ENCODE measurements at places on chromosomes 2 and 18.

DNA sequence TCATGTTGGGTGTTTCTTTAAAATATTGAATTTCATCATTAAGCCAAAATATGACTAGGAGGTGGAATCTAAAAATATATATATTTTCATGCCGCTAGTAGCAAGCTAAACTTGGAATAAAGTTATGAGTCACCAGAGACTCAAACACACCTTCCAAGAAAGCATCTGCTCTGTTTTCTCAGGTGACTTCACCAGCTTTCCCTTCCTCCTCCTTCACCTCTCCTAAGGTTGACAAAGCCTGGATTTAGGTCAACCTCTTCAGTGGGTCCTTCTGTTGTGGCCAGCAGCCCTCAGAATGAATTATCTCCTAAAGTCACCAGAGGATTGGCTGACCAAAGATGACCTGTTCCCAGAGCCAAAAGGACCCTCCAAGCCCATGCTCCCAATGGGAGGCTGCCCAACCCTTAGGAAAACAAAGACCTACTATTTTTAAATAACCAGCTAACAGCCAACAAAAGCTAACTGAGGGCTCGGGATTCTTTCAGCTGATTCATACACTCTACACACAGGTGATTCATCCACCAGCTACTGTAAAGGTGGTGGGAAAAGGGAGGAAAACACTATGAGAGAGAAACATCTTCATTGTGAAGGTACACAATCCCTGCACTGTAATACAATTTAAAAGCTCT lies 113.9 kb downstream of the MYO5B start:
- DNase-seq, result no peak

GRCh38 chr2:38444247-38444646 lies 67.2 kb upstream of the ATL2 start:
- no peak for DNase-seq

- DNase-seq, result no peak
Observed at GRCh38 chr2:28979041-28979440, 2.1 kb upstream of the TOGARAM2 start.

GRCh38 chr18:31064130-31064529 lies 21.6 kb upstream of the DSC3 start:
- no peak for DNase-seq

- no peak for DNase-seq
Observed at GRCh38 chr18:76133873-76134272, 361.2 kb downstream of the ZNF516 start.

GRCh38 chr2:62845256-62845655 lies 139.7 kb downstream of the EHBP1 start:
- DNase-seq, result no peak

GRCh38 chr2:603427-603826 lies 73.8 kb downstream of the TMEM18 start:
- DNase-seq, result no peak

GRCh38 chr2:84631047-84631446 lies 114.7 kb downstream of the DNAH6 start:
- no peak for DNase-seq

- no peak for DNase-seq
Observed at GRCh38 chr2:235105821-235106359, 154.1 kb downstream of the SH3BP4 start.

GRCh38 chr2:198042189-198042588 lies 237.8 kb downstream of the PLCL1 start:
- no peak for DNase-seq

DNA sequence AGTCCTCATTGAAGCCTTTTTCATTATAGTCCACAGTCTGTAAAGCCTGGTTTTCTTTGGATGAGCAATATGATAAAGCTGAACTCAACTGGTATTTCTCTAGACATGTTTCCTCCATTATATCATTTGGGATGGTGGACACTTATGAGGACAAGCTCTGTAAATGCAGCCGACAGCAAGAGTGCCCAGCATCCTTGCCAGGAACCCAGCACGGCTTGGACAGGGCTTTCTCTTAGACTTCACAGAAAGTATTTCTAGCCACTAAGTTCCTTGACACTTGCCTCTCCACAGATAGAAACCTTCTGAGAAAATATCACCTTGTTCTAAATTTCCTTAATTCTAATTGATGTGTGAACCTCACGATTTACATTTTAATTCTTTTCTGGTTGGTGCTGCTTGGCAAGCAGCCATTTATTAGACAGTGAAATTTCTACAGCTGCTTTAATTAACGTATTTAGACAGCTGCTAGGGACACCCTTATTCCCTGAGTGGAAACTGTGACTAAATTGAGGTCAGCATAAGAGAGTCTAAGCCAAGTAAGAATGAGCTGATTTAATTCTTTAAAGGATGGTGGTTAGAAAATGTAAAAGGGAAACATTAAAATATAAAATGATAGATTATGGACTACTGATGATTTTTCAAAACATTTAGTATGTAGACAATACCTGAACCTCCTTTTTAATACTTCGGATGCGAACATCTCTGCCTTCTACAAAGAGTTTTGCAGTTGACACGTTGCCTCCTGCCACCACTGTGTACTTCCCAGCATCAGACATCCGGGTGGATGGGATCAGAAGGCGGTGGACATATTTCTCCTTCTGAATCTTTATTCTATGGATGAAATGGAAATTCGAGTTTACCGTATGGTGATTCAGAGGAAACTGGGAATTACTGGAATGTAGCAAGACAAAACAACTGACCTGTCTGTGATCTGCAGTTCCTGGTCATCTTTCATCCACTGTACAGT lies 39.8 kb downstream of the TTN start:
- DNase-seq, result no peak

GRCh38 chr2:45769854-45770576 lies 118.5 kb downstream of the PRKCE start:
- DNase-seq, result no peak

DNA sequence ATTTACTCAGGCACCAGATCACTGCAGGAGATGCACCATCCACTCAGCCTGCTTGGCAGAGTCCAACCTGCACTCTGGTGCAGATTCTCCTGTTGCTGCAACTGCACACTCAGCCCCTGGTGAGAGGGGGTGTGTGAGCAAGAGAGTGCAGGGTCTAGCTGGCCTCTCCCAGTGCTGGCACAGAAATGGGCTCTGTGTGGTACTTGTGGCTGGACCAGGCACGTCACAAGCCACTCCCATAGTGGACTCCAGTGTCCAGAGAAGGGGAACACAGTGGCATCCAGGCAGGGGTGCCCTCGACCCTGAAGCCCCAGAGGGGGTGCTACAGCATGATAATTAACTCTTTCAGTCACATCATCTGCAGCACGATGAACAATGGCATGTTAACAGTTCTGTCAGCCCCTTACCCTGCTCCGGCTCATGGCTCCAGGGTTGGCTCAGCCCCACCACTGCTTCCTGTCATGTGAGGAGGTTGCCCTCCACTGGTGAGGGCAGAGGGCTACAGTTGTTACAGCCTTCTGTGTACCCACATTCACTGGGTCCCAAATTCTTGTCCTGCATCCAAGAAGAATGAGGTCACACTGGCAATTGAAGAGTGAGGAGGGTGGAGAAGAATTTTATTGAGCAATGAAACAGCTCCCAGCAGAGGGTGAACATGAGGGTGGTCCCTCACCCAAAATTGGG lies 135.7 kb downstream of the EVA1A start:
- DNase-seq, result no peak

GRCh38 chr2:240441993-240442411 lies 6.5 kb downstream of the GPC1 start:
- no peak for DNase-seq

DNA sequence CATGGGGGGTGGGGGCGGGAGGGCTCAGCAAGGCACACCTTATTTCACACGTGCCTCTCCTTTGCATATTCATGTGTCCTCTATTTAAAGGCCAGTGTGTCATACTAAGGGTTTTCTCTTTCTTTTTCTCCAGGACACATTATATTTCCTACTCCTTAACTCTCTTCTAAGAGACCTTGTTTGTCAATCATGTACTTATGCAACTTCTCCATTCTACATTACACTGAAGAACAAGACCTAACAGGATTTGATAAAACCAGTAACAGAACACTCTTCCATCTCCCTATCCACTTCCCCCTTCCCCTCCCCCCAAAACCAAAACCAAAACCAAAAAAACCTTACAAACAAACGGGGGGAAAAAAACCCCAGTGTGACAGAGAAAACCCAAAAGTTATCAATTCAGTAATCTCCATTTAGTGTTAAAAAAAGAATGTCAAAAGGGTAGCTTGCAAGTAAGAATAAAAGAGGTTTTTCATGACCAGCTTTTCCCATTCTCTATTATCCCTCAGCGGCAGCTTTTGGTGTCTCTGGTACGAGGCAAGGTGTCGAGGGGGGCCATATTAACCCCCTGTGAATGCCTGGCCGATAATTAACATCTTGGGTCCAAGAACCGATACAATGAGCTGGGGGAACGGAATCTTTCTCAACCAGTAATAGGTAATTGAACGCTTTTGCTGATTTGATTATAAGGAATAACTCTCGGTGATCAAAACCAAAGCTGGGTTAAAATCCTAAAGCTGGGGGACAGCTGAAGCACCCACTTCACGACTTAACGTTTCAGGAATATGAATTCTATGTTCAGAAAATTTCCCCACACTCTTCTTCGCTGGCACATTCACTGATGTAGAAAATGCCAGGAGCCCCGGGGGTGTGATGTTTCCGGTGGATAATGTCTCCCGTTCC lies 191.0 kb upstream of the TCF4 start:
- DNase-seq, result no peak

- peak; percentile 33 for DNase-seq
Observed at GRCh38 chr2:148876595-148877402, 1.8 kb downstream of the KIF5C start.

DNA sequence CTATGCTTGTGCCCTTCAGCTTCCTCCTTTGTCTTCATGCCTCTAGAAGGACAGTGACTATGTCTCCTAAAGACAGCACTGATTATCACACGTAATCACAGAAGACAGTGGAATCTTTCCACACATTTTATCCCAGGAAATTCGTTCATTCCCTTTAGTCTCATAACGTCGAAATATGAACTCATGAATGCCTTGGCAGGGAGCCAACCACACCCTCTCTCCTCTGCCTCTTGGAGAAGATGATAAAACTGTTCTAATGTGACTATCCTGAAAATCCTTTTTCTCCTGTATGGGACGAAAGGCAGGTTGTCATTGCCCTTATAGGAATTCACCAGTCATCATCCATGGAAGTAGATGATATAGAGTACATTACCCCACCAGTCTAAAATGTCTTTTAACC lies 726.6 kb upstream of the FANCL start:
- DNase-seq, result no peak

- no peak for DNase-seq
Observed at GRCh38 chr2:19287324-19287723, 71.1 kb downstream of the OSR1 start.

GRCh38 chr2:20580690-20581437 lies 70.0 kb downstream of the HS1BP3 start:
- DNase-seq, result no peak

GRCh38 chr2:124804014-124804940 lies 779.2 kb downstream of the CNTNAP5 start:
- no peak for DNase-seq

GRCh38 chr2:113054066-113054465 lies 1.4 kb upstream of the IL36B start:
- DNase-seq, result no peak

GRCh38 chr2:108945969-108946368 lies 43.1 kb downstream of the EDAR start:
- no peak for DNase-seq

- DNase-seq, result no peak
Observed at GRCh38 chr2:68907232-68907919, 36.2 kb upstream of the BMP10 start.

GRCh38 chr18:75132931-75133525 lies 75.9 kb downstream of the PTGR3 start:
- DNase-seq, result no peak

DNA sequence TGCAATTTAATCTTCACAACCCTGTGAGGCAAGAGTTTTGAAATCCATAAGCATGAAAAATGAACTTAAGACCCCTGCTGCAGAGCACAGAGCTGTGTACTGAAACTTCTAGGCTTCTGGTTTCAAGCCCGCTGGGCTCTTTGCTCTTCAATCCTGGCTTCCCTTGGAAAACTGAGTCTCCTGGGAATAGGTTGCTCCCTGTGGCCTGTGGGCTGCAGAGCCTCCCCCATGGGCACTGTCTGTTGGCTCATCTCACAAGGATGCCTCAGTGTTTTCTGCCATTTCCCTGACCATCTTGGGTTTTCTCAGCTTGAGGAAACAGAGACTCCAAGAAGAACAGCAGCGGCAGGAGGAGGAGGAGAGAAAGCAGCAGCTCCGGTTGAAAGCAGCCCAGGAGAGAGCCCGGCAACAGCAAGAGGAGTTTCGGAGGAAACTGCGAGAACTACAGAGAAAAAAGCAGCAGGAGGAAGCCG lies 44.5 kb downstream of the SUMO1 start:
- no peak for DNase-seq

DNA sequence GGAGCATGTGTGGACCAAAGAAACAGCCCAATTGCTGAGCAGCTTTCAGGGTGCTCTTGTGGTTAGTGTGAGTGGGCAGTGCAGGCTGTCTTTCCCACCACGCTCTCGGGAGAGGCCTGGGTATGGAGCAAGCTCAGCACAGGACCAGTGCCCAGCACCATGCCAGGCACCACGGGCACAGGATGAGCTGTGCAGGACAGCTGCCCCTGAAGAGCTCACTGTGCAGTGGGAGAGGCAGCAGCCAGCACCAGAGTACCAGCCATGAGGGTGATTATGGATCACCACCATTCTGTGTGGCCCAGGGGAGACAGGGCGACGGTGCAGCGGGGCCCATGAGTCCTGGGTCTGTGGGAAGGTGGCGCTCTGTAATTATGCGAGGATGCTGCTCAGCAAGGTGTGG lies 29.7 kb upstream of the FAHD2A start:
- no peak for DNase-seq

- no peak for DNase-seq
Observed at GRCh38 chr2:178477443-178478129, 814 bp downstream of the FKBP7 start.

- no peak for DNase-seq
Observed at GRCh38 chr2:165055082-165055851, 99.9 kb upstream of the SLC38A11 start.

GRCh38 chr2:162490761-162491470 lies 147.0 kb downstream of the GCA start:
- no peak for DNase-seq

DNA sequence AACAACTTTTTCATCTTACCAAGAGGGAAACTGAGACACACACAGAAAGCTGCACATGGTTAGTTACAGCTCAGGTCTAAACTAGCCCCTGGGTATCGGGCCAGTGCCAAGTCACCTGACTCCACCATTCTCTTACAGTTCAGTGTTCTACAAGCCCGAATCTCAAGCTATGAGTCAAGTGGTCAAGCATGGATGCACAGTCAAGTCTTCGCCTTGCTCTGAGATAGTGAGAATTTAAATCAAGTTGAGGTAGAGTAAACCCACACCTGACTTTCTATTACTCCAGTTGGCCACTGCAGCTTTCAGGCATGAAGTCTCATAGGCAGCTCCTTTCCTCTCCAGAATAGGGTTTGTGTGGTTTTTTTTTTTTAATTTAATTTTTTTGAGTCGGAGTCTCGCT lies 34.5 kb upstream of the ARL5A start:
- DNase-seq, result no peak

DNA sequence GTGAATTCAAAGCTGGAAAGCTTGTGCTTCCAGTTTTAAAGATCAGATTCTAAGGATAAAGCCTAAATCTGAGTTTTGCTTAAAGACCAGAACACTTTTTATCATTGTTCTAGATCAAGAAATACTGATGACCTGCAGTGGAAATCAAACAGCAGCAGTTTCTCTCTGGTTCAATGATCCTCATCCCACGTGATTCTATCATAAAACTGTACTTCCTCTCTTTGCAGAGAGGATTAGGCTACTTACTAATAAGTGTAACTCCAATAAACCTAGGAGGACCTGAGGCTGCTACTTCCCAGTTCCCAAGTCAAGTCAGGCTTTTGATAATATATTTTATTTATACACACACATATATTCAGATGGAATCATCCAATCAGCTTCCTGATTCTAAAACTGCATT lies 81.9 kb downstream of the TCF4 start:
- no peak for DNase-seq

GRCh38 chr2:196441527-196441926 lies 198.0 kb upstream of the CCDC150 start:
- no peak for DNase-seq

Data from activated T-helper 1 cell treated with Interleukin-2 at 50 U/mL for 16 hours (primary cell).